GDM1 (cell line): ENCODE measurements at places on chromosomes 7 and 10.

DNA sequence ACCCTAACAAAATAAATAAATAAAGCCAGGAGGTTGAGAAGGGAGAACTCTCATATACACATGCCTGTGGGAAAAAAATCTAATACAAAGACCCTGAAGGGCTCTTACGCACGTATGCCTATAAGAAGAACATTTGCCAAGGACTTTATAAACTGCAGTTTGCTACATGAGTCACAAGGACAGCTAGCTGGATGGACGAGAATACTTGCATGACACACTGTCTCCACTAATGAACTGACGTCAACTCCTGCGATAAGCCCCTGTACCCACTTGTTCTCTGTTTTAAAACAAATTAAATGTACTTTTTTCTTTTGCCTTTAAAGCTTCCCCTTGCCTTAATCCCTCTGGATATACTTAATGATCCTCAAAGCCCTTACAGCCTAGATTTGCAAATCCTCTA is 374.6 kb upstream of the GHITM start:
- DNase-seq, result no peak

- DNase-seq, result no peak
Observed at GRCh38 chr7:43433639-43434038, 149.3 kb upstream of the STK17A start.

DNA sequence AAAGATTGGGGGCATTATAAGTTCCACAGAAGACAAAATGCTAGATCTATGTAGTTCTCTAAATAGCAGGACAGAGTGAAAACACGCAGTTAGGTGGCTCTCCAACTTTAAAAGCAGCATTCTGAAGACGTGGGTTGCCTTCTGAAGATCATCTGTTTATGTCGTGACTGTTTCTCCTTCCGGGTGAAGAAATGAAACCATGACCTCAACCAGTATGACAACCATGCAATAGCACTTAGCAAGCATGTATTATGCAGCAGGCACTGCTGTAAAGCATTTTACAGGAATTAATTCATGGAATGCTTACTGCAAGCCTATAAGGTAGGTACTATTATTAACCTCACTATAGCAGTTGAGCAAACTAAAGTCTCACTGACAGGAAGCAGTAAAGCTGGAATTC is 125.2 kb downstream of the SLC25A13 start:
- DNase-seq, result no peak

GRCh38 chr10:34593374-34593890 is 221.7 kb downstream of the PARD3 start:
- no peak for DNase-seq

DNA sequence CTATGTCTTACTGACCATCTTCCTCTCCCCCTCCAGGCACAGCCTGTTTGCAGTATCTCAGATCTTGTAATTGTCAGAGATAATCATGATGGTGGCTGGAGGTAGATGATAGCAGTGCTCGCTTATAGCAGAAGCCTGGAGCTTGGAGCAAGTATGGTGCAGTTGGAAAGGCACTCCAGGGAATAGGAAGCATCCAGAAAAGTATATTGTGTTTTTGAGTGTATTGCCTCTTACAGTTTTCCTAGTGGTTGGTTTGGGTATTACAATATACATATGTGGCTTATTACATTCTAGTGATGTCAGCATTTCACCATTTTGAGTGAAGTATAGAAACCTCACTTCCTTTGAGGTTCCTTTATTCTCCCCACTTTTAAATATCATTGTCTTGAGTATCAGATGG is 101.5 kb downstream of the STK31 start:
- no peak for DNase-seq

DNA sequence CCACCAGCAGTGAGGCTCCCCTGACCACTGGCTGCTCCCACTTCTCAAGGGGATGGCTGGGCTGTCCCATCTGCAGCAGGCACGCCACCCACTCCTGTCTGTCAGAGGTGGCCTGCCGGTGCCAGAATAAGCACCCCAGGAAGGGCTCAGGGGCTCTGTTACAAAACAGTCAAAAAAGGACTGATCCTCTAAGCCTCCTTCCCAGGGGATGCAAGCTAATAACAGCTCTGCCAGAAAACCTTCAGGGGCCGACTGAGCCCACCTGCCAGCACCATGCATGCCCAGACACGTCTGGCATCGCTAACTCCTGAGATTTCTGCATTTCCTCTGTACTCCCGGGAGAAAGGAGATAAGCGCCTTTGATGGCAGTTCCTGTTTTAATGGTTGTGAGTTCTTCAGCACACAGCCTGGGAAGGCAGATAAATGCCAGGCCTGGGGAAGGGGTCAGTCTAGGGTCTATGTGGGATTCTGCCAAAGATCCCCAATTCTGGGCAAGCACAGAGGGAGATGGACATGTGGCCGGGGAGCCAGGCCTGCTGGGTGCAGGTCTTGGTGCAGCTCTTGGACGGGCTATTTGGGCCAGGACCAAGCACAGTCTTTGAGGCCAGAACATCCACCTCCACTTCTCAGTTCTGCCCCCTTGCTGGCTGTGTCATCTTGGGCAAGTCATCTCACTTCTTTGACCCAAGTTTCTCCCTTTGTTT is 128.4 kb downstream of the ARHGAP22 start:
- no peak for DNase-seq

DNA sequence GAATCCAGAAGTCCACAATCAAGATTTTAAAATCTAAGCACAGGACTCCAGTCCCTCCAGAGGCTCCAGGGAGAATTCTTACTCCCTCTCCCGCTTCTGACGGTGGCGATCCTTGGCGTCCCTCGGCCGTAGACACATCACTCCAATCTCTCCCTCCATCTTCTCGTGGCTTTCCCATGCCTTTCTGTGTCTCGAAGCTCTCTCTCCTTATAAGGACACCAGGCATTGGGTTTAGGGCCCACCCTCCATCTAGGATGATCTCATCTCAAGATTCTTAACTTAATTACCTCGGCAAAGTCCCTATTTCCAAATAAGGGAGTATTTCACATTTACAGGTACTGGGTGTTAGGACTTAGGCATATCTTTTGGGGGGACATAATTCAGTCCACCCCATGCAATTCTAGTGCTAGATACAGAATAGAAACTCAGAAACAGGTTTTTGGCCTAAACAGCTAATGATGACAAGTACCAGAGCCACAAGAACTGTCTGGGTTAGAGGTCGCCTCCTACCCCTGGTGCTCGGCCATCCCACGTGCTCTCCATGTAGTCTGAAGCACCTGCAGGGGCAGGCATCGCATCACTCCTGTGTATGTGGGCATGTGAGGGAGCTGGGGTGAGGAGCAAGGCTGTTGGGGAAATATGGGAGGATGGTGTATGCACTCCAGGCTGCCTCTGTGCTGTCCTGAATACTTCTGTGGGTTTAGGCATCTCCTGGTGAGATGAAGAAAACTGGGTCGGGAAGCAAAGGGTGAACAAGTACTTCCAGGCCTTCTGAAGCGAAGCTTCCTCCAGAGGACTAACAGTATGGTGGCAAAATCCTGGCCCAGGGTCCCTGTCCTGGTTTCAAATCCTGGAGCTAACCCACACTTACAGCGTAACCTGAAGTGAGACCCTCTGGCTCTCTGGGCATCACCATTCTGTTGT is 298.3 kb upstream of the ZMIZ1 start:
- no peak for DNase-seq

GRCh38 chr7:84202855-84203254 is 8.3 kb upstream of the SEMA3A start:
- no peak for DNase-seq

DNA sequence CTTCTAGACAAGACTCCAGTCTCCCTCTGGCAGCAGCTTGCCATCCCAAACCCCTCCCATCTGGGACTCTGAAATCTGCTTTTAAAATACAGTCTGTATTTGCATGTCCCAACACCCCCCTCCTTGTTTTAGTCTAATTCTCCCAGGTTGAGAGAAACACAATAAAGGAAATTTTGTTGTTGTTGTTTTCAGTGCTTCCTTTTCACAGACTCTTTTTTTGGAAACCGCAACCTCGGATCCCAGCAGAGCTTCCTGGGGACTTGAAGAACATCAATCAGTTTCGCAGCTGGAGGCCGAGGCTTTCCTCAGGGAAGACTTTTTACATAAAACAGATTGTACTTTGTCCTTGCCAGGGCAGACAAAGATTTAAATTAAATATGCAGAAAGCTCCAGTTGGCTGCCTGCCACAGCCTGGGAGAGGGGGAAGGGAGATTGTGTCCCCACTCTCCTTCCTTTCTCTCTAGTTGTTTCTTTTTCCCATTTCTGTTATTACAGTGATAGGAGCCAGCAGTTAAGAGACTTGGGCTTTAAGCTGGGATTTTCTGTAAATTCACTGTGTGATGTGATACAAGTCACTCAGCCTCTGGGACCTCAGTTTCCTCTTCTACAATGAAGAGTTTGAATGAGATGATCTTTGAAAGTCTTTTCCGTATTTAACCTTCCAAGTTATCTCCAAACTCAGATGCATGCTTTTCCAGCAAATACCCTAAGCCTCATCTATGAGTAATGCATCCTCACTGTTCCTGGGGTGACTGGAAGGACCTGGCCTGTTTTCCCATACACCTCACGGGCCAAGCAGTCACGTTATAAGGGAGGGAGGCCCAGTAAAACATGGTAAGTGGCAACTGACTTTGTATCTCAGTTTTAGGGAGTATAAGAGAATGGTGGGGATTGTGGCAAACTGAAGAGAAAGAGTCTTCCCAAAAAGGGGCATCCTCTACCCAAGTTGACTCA is 192.3 kb downstream of the REEP3 start:
- no peak for DNase-seq

- no peak for DNase-seq
Observed at GRCh38 chr7:30845426-30846135, 66.1 kb upstream of the AQP1 start.

- DNase-seq, result peak; percentile 4
Observed at GRCh38 chr7:43647673-43648472, 65.0 kb downstream of the STK17A start.

- no peak for DNase-seq
Observed at GRCh38 chr10:95513941-95514392, 47.2 kb downstream of the SORBS1 start.
